Activated CD4-positive, alpha-beta memory T cell treated with anti-CD3 and anti-CD28 coated beads, Interleukin-2, amount 10 ng/mL, durations not matched to agents 7 days and 5 days (primary cell): ENCODE measurements at places on chromosomes 11 and 22. TPM values are rescaled to one million over a fixed set of nuclear protein-coding genes. Genes with fewer than 3 reads are reported as not detected.

- DNase-seq, result no peak
These were observed 38.2 kb downstream of the ADAMTS8 start for GRCh38 chr11:130390071-130390758.

GRCh38 chr11:42524534-42525227, 787.1 kb upstream of the API5 start:
- peak; percentile 17 for DNase-seq

- DNase-seq, result peak; percentile 32
These were observed 8.6 kb downstream of the SNAP29 start for GRCh38 chr22:20867179-20868024.

Gene UBQLN3
- total RNA-seq, result not detected
